ENCODE measurements at places on chromosomes 4 and X.

GRCh38 chr4:96035727-96036126 lies 195.8 kb downstream of the PDHA2 start:
- DNase-seq, result no peak

- DNase-seq, result peak; percentile 76
Observed at GRCh38 chrX:1537031-1537715, at the start of gene P2RY8. TSS of gene P2RY8 (minus strand) at chrX:1537185. CDS start at chrX:1466558, 70,627 bp downstream.

DNA sequence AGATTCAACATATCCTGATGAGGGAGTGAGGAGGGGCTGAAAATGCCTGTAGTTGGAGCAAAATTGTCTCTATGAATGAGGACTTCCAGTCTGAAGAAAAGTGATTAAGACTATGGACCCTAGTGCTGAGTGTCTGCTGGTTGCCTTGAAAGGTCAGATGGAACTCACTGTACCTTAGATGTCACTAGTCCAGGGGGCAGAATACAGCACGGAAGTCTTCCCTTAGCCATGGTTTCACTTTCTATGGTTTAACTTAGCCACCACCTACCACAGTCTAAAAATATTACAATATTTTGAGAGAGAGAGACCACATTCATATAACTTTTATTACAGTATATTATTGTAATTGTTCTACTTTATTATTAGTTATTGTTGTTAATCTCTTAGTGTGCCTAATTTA lies 223.1 kb downstream of the FMR1NB start:
- DNase-seq, result no peak

GRCh38 chr4:185384930-185385331 lies 10.8 kb downstream of the LRP2BP start:
- DNase-seq, result no peak

- peak; percentile 76 for DNase-seq
Observed at GRCh38 chr4:153486281-153487151, 20.4 kb downstream of the TMEM131L start.
